ENCODE measurements at places on chromosomes 12 and 14.

DNA sequence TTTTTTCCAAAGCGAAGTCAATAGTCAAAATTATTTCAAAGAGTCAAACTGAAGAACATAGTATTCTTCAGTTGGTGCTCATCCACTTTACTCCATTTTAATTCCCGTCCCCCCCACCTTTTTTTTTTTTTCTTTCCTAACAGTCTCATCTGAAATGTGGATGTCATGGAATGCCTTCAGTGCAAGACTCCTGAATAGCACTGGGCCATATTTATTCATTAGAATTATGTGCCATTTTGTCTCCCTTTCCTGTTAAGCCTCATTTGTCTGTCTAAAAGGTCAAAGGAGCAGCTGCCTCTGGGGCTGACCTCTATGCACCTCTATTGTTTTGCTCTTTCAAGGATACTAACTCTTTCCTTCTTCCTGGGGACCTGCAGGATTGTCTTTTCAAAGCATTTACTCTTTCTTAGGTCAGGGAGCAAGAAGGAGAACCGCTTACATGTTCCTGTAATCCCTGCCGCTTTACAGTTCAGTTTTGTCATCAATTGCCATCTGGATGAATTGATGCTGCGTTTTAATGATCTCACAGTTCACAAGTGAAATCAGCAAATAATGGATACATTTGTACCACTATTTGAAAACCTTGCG lies 310.6 kb downstream of the NPAS3 start:
- DNase-seq = no peak

DNA sequence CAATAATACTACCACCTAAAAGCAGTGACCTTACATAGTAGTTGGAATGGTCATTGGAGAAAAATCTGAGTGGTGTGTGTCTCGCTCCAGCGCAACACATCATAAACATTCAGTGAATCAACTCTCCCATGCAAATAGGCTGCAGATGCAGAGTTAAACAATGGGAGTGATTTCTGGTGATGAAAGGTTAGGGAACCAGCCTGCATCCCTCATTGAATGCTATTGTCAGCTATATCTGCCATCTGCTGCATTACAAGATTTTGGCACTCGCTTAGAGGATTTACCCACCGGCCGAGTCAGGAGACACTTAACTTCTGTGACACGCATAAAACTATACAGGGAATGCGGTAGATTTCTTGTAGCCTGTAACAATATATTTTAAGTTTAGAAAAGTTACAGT lies 900.9 kb downstream of the FLRT2 start:
- no peak for DNase-seq

DNA sequence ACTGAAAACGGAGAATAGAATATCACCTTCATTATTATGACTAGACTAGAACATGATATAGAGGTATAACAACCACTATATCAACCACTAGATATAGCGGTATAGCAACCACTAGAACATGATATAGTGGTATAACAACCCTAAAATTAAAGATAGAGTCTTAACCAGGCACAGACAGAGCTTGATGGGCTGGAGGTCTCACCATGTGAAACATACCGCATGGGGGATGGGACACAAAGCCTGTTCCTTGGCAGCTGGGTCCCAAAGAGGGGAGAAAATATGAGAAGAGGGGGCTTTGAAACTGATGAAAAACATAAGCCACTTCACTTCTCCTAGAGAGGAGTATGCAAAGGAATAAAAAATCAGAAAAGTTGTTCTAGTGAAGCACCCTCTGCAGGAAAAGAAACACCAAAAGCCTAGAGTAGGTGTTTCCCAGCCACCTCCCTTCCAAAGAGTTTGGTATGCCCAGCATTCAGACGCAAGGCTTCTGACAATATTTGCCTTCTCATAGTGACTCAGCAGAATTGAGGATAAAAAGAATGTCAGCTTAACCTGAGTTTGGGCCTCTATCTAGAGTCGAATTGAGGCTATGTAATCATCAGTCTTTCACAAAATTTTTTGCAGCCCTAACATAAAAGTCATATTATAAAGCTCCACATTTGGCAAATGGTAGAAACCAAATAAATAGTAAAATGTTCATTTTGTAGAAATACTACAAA lies 316.4 kb downstream of the NOVA1 start:
- no peak for DNase-seq

GRCh38 chr14:101503431-101504095 lies 57.7 kb upstream of the DIO3 start:
- DNase-seq = no peak

DNA sequence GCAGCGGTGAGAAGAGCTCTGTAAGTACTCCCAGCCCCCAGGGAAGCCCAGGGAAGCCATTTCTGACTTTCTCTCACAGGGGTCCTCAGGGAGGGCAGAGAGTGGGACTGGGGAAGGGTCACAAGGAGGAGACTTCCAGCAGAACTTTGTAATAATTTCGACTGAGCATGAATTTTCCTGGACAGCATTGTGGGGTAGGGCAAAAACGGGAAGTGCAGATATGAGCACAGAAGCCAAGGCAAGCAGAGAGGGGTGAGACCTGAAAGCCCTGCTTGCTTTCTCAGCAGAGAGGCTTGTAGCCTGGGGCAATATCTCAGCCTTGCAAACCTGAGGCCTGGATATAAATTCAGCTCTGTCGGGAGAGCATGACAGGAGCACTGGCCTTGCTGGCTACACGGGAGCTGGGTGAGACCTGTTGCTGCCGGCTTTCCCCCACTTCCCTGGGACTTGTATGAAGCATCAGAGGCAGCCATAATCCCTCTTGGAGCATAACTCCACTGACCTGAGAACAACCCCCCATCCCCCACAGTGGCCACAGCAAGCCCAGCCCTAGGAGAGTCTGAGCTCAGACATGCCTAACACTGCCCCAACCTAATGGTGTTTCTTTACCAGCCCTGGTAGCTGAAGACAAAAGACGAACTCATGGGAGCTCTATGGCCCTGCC lies 9.8 kb upstream of the IQSEC3 start:
- no peak for DNase-seq

DNA sequence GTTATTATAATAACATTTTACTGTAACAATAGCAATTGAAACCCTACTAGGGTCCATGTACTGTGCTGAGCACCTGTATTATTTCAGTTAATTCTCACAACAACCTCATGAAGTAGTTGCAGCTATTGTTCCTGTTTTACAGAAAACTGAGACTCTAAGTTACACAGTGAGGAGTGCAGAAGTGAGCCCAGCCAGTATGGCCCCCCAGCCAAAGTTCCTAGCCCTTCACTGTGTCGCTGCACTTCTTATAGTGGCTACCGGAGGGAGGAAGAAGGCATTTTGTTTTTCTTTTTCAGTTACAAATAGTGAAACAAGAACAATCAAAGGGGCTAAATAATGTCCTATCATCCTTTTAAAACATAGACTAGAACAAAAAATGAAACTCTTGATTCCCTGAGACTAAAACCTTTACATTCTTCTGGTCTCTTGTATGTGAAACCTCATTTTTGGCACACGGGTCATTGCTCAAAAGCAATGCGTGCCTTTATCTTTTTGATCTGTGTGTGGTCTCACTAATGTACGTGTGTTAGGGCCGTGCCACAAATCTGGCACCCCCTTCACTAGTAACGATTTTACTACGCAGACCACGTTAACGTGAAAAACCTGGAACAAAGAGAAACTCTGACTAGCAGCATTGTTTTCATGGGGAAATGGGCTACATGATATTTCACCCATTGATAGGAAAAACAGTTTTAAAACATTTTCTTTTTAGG lies 88.7 kb downstream of the LLPH start:
- no peak for DNase-seq

DNA sequence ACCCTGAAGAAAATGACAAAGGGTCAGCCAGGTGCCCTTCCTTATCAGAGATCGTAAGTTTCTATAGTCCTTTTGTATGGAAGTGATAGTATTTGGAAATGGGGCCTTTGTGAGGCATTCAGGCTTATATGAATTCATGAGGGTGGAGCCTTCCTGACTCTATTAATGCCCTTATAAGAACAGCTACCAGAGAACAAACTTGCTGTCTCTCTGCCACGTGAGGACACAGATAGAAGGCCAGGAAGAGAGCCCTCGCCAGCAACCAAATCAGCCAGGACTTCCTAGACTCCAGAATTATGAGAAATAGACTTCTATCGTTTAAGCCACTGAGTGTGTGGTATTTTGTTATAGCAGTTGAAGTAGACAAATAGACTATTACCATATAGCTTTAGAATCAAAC lies 36.7 kb downstream of the TRMT5 start:
- DNase-seq = no peak

Data from germinal center (tissue), 1 donor.